ENCODE measurements at places on chromosomes 4 and X.

- DNase-seq: peak; percentile 73
Observed at GRCh38 chrX:154409222-154409871, at the start of gene DNASE1L1. TSS of gene DNASE1L1 (minus strand) at chrX:154409254. CDS start at chrX:154405568, 3,686 bp downstream.

GRCh38 chrX:50770702-50771101, 43.3 kb downstream of the SHROOM4 start:
- DNase-seq: no peak

- no peak for DNase-seq
Observed at GRCh38 chrX:110310896-110311295, 7.0 kb downstream of the AMMECR1 start.

GRCh38 chr4:101649790-101650515, 140.6 kb upstream of the BANK1 start:
- no peak for DNase-seq

DNA sequence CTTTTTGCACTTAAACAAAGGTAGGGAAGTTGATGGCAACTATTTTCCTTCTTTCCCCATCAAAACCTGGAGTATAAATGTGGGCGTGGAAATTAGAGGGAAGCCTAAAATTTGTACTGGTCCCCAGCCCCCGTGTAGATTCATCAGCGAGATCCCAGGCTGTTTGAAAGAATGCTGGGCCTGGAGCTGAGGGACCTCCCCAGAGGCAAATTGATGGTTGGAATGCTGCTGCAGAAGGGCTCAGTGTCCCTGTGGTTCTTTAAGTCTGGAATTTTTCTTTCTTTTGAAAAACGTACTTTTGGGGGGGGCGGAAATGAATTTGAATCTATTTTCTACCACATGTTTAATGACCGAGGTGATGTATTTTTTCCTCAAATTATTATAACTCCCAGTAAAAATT, 197.2 kb downstream of the CBR4 start:
- no peak for DNase-seq

All from bone marrow (tissue), 2 donors.